ENCODE measurements at places on chromosomes 11 and 22. TPM values are rescaled to one million over a fixed set of nuclear protein-coding genes. Genes with fewer than 3 reads are reported as not detected.

KRTAP5-4 gene
- not detected for total RNA-seq

ASCL2 gene
- 0.79 TPM for total RNA-seq

KRTAP5-7 gene
- not detected for total RNA-seq

WBP2NL gene
- total RNA-seq, result 1.8 TPM

RTN4RL2 gene
- 4.8 TPM for total RNA-seq

SMDT1 gene
- total RNA-seq, result 94.6 TPM

TMEM191C gene
- total RNA-seq, result 1.6 TPM

KCNE3 gene
- total RNA-seq, result 21.2 TPM

SLC22A9 gene
- total RNA-seq, result not detected

SLC25A18 gene
- 0.50 TPM for total RNA-seq

C11orf91 gene
- 2.2 TPM for total RNA-seq

GRCh38 chr22:45224988-45225731 is 15.5 kb downstream of the KIAA0930 start:
- H3K36me3 ChIP-seq, result no peaks in the 10 kb centered on the region
- no peak for DNase-seq
- H3K4me1 ChIP-seq, result peaks cover 5% of the 10 kb centered on the region
- peak overlapping the region; percentile 88 for H3K27ac ChIP-seq
- no peaks in the 10 kb centered on the region for H3K27me3 ChIP-seq

GRCh38 chr22:47281126-47282106 is 519.0 kb downstream of the TBC1D22A start:
- no peaks in the 10 kb centered on the region for H3K27me3 ChIP-seq
- H3K4me3 ChIP-seq, result no peak overlapping the region

DNA sequence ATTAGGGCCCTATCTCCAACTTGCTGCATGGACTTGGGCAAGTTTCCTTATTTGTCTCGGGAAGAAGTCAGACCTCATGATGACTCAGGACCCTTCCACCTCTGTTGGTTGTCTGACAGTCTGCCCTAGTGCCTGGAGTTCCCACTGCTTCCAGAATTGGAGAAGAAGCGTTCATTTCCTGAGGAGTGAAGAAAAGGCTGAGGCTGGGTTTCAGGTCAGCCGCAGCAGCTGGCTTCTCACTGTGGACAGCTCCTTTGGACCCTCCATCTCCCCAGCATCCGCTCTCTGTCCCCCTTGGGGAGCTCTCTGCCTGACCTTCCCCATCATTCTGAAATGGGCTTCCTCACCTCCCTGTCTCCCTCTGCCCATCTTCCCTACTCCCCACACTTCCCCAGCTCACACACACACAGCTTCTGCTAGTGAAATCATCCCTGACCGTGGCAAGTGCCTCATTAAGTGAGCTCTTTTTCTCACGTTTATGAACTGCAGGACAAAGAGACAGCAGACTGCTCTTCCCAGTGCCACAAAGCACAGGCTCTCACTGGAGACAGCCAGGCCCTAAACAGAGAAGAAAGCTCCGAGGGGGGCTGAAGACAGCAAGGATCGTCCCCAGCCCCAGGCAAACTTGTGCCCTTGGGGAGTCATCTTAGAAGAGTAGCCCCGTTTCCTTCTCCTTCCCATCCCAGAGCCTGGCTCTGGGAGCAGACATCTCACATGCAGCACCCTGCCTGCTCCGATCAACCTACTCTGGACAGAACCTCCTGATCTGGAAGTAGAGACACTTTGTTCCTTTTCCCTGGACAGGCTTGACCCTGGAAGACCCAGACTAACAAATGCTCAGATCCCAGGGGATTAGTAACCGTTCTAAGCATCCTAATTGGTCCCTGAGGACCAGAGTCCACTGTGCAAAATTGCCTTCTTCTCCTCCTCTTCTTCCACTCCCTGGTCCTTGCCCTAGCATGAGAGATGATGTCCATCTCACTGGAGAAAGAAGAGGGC is 157.9 kb downstream of the FEZ1 start:
- H3K4me3 ChIP-seq, result no peak overlapping the region
- H3K27ac ChIP-seq, result peak overlapping the region; percentile 41
- H3K27me3 ChIP-seq, result peaks cover 14% of the 10 kb centered on the region
- H3K4me1 ChIP-seq, result no peaks in the 10 kb centered on the region

- H3K4me1 ChIP-seq, result peaks cover 9% of the 10 kb centered on the region
- H3K4me3 ChIP-seq, result peak within 1 kb of the TSS; percentile 64
- H3K27me3 ChIP-seq, result peaks cover 60% of the 10 kb centered on the region
- H3K27ac ChIP-seq, result peak within 1 kb of the TSS; percentile 89
- no peaks in the 10 kb centered on the region for H3K36me3 ChIP-seq
Observed at GRCh38 chr11:124762105-124762623, at the start of gene ESAM. TSS of gene ESAM (minus strand) at chr11:124762290. CDS start at chr11:124762154, 136 bp downstream.

GRCh38 chr11:114447892-114448291 is 8.6 kb downstream of the REXO2 start:
- H3K36me3 ChIP-seq, result peaks cover 43% of the 10 kb centered on the region
- no peak overlapping the region for H3K27ac ChIP-seq
- no peak overlapping the region for H3K4me3 ChIP-seq
- no peak for DNase-seq
- H3K4me1 ChIP-seq, result no peaks in the 10 kb centered on the region
- H3K27me3 ChIP-seq, result no peaks in the 10 kb centered on the region

- peaks cover 10% of the 10 kb centered on the region for H3K4me1 ChIP-seq
- H3K27me3 ChIP-seq, result no peaks in the 10 kb centered on the region
- DNase-seq, result no peak
Observed at GRCh38 chr11:110123003-110123402, 29.8 kb downstream of the ZC3H12C start.

- H3K27me3 ChIP-seq, result no peaks in the 10 kb centered on the region
- H3K27ac ChIP-seq, result no peak overlapping the region
- no peaks in the 10 kb centered on the region for H3K36me3 ChIP-seq
- H3K4me3 ChIP-seq, result no peak overlapping the region
- peaks cover 4% of the 10 kb centered on the region for H3K4me1 ChIP-seq
Observed at GRCh38 chr11:115439385-115439784, 64.8 kb downstream of the CADM1 start.

GRCh38 chr22:39789788-39790187 is 103.8 kb downstream of the ENTHD1 start:
- H3K27ac ChIP-seq, result no peak overlapping the region
- H3K36me3 ChIP-seq, result no peaks in the 10 kb centered on the region
- no peak overlapping the region for H3K4me3 ChIP-seq
- no peaks in the 10 kb centered on the region for H3K27me3 ChIP-seq

GRCh38 chr11:47998733-47999359 is 18.5 kb downstream of the PTPRJ start:
- H3K4me3 ChIP-seq, result no peak overlapping the region
- no peaks in the 10 kb centered on the region for H3K27me3 ChIP-seq
- H3K27ac ChIP-seq, result no peak overlapping the region

- no peaks in the 10 kb centered on the region for H3K27me3 ChIP-seq
- no peak overlapping the region for H3K27ac ChIP-seq
Observed at GRCh38 chr11:109612496-109612895, 190.5 kb downstream of the C11orf87 start.

- H3K27ac ChIP-seq, result no peak overlapping the region
- no peaks in the 10 kb centered on the region for H3K4me1 ChIP-seq
- H3K4me3 ChIP-seq, result no peak overlapping the region
- H3K27me3 ChIP-seq, result no peaks in the 10 kb centered on the region
- no peak for DNase-seq
Observed at GRCh38 chr11:78504708-78505107, 70.0 kb downstream of the NARS2 start.

DNA sequence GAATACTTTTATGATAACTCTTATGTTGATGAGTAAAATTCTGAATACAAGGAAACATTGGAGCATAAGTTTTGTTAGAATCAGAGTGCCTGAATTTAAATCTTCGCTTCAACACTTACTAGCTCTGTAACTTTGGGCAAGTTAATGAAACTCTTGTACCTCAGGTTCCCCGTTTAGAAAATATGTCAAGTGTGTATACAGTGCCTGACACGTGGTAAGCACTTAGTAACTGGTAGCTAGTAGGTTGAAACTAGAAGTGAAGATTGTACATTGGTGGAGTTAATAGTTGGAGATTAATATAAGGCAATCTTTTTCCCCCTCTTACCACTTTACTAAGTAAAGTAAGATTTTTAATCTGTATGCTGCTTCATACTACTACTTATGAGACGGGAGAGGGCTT is 24.8 kb upstream of the NAT10 start:
- no peak for DNase-seq
- peaks cover 3% of the 10 kb centered on the region for H3K36me3 ChIP-seq
- H3K4me3 ChIP-seq, result no peak overlapping the region
- no peaks in the 10 kb centered on the region for H3K4me1 ChIP-seq

DNA sequence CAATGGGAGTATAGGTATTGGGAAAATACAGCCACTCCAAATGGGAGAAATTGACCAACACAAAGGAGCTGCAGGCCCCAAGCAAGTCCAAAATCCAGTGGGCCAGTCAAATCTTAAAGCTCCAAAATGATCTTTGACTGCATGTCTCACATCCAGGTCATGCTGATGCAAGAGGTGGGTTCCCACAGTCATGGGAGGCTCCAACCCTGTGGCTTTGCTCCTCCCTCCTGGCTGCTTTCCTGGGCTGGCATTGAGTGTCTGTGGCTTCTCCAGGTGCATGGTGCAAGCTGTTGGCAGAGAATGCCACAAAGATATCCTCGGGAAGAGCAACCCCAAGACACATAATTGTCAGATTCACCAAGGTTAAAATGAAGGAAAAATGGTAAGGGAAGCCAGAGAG is 80.8 kb downstream of the IGLL5 start:
- H3K4me1 ChIP-seq, result no peaks in the 10 kb centered on the region
- no peaks in the 10 kb centered on the region for H3K36me3 ChIP-seq
- H3K27me3 ChIP-seq, result peaks cover 36% of the 10 kb centered on the region
- DNase-seq, result no peak
- H3K27ac ChIP-seq, result no peak overlapping the region
- no peak overlapping the region for H3K4me3 ChIP-seq

DNA sequence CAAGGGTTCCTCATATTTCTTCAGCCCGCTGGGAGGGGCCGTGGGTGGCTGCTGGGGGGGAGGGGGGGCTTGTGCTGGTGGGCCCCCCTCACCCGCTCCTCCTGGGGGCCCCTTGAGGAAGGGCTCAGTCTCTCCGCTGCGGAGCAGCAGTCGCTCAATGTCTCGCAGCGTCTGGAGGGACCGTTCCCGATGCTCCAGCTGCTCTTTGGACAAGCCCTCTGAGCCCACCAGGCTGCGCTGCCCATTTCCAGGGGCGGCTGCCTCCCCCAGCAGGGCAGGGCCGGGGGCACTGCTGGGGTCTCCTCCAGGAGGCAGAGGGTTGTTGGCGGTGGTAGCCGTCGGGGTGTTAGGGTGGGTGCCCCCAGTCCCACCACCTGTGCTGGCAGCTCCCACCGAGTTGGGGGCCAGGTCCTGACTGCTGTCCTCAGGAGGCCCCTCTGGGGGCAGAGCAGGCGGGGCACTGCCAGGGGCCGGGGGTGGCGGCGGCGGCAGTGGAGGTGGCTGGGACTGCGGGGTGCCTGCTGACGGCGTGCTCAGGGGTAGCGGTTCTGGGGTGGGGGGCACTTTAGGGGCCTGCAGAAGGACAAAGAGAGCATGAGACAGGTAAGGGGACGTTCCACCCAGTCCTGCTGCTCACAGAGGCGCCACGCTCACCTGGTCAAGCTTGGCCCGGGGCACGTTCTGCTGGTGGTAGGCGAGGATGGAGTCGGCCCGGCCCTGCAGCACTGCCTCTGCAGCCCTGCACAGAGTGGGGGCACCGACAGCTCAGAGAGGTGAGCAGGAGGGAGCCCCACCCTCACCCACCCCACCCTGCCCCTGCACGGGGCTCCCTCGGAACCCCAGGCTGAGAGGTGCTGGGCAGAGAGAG is 18.9 kb downstream of the CXCR5 start:
- H3K4me3 ChIP-seq, result no peak overlapping the region
- DNase-seq, result no peak
- H3K4me1 ChIP-seq, result peaks cover 6% of the 10 kb centered on the region
- H3K27me3 ChIP-seq, result no peaks in the 10 kb centered on the region
- no peak overlapping the region for H3K27ac ChIP-seq

GRCh38 chr11:24855951-24856350 is 359.1 kb downstream of the LUZP2 start:
- no peak overlapping the region for H3K27ac ChIP-seq
- H3K36me3 ChIP-seq, result no peaks in the 10 kb centered on the region
- H3K27me3 ChIP-seq, result no peaks in the 10 kb centered on the region
- H3K4me3 ChIP-seq, result no peak overlapping the region

GRCh38 chr11:126502982-126503381 is 147.5 kb downstream of the ST3GAL4 start:
- H3K27ac ChIP-seq, result no peak overlapping the region
- H3K4me1 ChIP-seq, result no peaks in the 10 kb centered on the region
- peaks cover 3% of the 10 kb centered on the region for H3K27me3 ChIP-seq

GRCh38 chr11:78022397-78023396 is at the start of gene KCTD14:
TSS of gene KCTD14 (minus strand) at chr11:78023276. CDS start at chr11:78023249, 27 bp downstream.
- no peaks in the 10 kb centered on the region for H3K27me3 ChIP-seq
- peak within 1 kb of the TSS; percentile 50 for H3K4me3 ChIP-seq
- no peaks in the 10 kb centered on the region for H3K4me1 ChIP-seq
- DNase-seq, result peak; percentile 87
- H3K36me3 ChIP-seq, result no peaks in the 10 kb centered on the region

DNA sequence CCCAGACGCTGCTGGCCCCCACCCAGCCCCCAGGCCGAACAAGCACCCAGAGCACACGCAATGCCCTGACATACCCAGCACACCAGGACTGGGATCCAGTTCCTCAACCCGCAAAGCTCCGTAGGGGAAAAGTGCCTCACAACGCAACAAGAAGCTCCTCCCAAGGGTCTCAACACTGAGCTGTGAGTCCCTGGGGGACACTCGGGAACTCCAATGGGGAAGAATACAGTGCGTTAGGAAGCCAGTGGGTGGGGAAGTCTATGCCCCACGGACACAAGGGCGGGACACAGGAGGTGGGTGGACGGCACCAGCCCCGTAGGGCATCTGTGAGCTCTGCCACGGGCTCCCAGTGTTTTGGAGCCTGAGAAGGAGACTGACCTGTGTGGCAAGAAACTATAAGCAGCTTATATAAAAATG is 1.6 kb downstream of the DEAF1 start:
- no peaks in the 10 kb centered on the region for H3K27me3 ChIP-seq
- H3K36me3 ChIP-seq, result peaks cover 21% of the 10 kb centered on the region
- peak overlapping the region; percentile 45 for H3K27ac ChIP-seq
- H3K4me1 ChIP-seq, result peaks cover 17% of the 10 kb centered on the region

DNA sequence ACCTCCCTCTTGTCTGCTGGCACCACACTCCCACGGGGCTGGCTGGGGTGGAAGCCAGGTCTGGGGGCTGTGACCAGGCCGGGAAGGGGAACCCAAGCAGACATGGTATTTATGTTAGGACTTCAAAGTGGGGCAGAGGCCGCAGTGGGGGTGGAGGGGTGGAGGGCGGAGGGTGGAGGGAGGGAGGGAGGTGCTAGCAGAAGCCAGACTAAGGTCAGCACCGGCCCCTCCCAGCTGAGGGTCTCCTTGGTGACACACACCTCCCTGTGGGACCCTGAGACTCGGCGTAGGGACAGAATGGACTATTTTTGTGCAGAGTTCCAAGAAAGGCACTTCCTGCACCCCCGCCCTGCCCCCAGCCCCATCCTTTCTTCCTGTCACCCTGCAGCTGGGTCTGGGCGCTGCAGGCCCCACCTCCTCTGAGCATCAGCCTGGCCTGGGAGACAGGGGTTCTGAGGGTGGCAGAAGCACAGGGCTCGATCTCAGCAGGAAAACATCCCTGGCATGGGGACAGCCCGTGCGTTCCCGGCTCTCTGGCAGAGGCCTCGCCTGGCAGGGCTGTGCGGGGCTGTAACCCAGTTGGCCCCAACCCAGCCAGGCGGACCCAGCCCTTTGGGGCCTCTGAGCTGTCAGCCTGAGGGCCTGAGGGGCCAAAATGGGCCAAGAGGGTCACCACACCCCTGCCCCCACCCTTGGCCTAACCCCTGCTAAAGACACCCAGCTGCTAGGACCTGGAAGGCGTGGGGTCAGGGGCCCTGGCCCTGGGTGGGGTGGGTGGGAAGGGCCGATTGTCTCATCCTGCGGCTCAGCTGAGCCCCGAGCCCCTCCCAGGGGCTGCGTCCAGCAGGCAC is 9.6 kb upstream of the CD248 start:
- no peak overlapping the region for H3K4me3 ChIP-seq
- peak overlapping the region; percentile 73 for H3K27ac ChIP-seq
- DNase-seq, result no peak
- no peaks in the 10 kb centered on the region for H3K27me3 ChIP-seq
